NCI-H1436 treated with DMSO at 0.1 percent for 48 hours (cell line): ENCODE measurements at places on chromosomes 13 and 19.

DNA sequence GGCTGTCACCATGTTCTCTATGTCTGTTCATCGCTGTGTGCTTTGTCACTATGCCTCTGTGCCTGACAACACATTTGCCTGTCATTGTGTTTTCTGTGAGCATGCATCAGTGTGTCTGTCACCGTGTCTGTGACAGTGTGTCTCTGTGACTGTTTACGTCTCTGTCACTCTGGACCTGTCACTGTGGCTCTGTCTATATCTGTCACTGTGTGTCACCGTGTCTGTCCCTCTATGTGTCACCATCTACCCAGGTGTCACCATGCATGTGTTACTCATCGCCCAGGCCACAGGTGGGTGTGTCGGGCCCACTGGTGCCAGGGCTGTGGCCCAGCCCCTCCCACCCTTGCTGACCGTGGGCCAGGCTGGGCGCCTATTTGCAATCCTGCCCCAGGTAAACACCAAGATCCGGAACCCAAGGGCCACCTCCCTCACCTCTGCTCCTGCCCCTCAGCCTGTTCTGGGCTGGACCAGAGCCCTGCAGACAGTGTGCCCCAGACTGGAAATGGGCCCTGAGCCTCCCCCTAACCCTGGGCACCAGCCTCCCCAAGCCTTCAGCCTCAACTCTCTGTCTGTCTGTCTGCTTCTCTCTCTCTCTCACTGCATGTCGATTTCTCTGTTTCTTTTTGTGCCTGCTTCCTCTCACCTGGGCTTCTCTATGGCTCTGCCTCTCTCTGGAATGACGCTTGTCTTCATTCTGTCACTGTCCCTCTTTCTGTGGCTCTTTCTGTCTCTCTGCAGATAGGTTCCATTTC lies 7.7 kb downstream of the IRF2BP1 start:
- no peak for DNase-seq

DNA sequence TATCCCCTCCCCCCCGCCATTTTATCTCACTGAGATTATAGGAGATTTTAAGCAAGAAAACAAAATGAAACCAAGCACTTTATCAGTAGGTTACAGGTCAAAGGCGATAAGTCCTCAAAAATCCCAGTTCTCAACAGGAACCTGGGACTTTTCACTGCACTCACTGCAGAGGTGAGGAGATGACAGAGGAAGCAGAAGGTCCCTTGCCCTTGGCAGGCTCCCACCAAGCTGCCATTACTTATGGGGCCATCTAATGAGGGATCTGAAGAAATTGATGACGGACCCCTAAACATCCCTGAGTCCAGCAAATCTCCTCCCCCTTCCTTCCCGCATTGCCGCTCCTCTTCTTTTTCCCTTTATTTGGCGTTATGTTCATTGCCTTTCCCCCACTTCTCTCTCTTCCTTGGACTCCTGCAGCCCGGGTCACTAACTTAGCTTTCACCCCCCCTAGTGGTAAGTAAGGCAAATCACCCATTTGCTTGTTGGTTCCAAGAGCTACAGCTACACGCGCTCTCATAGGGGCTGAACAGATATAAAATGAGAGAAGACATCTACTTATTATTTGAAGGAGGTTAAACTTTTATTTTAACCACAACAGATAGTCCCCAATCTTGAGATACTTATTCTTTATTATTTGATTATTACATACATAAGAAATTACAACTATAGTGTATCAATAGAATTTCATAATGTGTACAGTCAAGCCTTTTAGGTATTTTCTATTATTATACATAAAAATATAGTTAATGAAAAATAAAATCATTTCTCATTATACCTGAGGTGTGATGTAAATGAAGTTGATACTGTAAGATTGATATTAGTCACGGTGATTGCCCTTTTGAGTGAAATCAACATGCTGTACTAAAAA lies 52.0 kb upstream of the ARGLU1 start:
- DNase-seq, result peak; percentile 7

- no peak for DNase-seq
These were observed 4.0 kb downstream of the COL4A1 start for GRCh38 chr13:110302997-110303396.

DNA sequence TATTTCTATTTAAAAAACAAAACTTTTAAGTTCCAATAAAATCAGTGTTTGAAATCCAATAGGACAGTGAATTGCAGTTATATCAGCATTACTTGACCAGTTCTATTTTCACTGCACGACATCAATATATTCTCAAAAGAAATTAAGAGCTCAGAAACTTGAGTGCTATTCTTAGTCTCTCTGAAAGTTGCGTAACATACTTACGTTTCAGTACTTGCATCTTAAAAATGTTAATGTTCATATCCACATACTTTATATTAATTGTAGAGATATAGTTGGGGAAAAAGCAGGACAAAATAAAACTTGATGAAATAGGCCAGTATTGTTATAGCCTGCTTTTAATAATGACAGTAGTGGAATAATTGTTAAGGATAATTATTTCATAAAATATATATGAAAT lies 720.5 kb upstream of the PCDH9 start:
- DNase-seq, result no peak

- DNase-seq, result no peak
These were observed 95.0 kb downstream of the KCTD12 start for GRCh38 chr13:76790980-76791819.

DNA sequence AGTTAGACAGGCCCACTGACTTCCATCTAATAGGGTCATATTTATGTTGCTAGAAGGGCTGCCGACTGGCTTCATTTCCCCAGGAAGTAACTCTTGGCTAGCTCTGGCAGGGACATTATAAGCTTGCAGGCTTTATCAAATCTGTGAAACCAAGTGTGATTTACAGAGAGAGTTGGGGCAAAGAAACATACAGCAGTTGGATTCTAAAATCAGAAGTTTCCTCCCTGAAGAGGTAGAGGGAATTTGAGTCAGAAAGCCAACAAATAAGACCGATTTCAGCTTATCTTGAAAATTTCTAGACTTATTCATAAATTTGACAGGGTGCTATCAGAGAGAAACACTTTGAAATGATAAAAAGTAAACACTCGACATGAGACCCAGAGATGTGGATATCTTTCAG lies 407.8 kb downstream of the OLFM4 start:
- no peak for DNase-seq

DNA sequence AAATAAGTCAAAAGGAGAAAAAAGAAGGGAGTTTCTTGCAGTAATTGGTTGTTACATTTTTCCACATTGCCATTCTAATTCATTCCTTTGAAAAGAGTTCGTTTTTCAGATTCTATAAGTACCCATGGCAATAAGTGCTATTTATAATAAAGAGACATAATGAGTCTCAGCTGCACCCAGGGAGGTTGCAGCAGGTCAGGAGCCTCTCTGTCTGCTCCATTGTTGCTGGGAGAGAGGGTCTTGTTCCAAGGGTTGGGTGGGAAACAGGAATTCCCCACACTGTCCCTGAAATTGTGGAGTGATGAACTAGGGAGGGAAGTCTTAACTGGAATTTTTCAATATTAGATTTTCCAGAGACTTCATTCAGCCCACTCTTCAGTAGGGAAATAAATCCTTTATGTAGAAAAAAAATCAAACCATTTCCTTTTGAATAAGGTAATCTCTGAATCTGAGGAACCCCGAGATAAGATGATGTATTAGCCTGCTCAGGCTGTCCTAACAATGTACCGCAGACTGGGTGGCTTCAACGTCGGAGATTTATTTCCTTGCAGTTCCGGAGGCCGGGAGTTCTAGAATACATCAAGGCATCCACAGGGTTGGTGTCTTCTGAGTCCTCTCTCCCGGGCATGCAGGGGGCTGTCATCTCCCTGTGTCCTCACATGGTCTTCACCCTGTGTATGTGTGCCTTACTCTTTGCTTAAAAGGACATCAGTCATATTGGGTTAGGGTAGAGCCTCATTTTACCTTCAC lies 342.7 kb upstream of the TMTC4 start:
- no peak for DNase-seq

GRCh38 chr13:43377149-43377548 lies 353.8 kb downstream of the DNAJC15 start:
- DNase-seq, result no peak

DNA sequence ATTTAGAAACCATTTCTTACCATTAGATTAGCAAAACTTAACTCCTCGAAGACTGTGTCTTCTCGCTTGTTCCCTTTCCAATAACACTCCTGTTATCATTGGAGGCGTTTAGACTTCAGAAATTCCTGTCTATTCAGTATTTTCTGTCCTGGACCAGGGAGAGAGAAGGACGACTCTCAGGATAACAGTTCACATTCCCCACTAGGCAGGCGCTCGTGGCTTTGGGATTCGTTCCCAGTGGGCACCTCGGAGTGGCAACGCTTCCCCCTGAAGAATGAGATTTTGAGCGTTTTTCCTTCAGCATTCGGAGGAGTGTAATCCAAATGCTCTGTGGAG lies 429 bp upstream of the ZNF225 start:
- DNase-seq, result no peak
